Fibroblast of skin of back (primary cell): ENCODE measurements at places on chromosomes 7 and 10.

- no peak for DNase-seq
Measured at GRCh38 chr10:73905256-73906020, 5.5 kb upstream of the PLAU start.

DNA sequence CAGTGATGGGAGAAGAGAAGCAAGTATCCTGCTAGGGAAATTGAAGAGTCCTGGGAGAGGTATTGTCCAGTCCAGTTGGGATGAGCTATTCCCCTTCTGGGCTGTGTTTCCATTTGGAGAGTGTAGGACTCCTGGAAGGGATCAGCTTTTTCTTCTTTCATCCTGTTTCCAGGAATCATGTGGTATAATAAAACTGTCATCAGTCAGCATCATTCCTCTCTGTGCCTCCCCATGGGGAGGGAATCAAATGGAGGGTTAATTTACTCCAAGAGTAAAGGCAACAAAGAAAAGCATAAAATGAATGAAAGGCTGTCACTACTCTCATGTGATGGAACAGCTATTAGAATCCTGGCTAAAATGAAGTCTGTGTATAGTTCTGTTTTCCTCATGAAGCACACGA, 429.9 kb downstream of the SORCS3 start:
- no peak for DNase-seq

GRCh38 chr7:7709291-7709690, 9.1 kb downstream of the RPA3 start:
- no peak for DNase-seq

- no peak for DNase-seq
Measured at GRCh38 chr7:129368389-129368986, 65.7 kb upstream of the STRIP2 start.

- peak; percentile 81 for DNase-seq
Measured at GRCh38 chr7:2873686-2874551, 29.8 kb upstream of the GNA12 start.

GRCh38 chr10:49139846-49140195, 6.0 kb upstream of the FAM170B start:
- peak; percentile 99 for DNase-seq

- peak; percentile 94 for DNase-seq
Measured at GRCh38 chr7:43869867-43870240, 537 bp upstream of the MRPS24 start.

GRCh38 chr10:10630281-10630680, 387.4 kb upstream of the CELF2 start:
- no peak for DNase-seq

- DNase-seq = no peak
Measured at GRCh38 chr7:69813637-69814240, 215.5 kb downstream of the AUTS2 start.
